ENCODE measurements at places on chromosomes 4 and X.

GRCh38 chrX:11437642-11438379 lies 144.6 kb downstream of the AMELX start:
- DNase-seq, result no peak

GRCh38 chrX:49244207-49244606 lies 8.9 kb downstream of the CCDC22 start:
- no peak for DNase-seq

- DNase-seq, result no peak
Observed at GRCh38 chr4:20639346-20639745, 60.9 kb upstream of the PACRGL start.

DNA sequence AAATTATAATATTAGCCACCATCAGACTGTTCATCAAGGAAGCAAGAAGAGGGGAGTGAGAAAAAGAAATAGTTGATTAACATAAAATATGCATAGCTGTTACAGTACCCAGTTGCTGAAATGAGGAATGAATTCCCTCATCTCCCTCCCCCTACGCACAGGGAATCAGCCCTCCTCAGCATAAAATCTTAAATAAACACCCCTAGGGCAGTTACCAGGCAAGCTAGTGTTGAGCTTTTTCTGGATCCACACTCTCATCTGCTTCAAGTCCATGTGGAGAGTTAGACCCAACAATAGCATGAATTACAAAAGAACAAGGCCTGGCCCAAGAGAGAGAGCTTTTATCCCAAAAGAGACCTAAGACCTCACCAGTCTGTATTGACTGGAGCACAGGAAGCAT lies 19.0 kb upstream of the SYTL4 start:
- DNase-seq, result no peak

DNA sequence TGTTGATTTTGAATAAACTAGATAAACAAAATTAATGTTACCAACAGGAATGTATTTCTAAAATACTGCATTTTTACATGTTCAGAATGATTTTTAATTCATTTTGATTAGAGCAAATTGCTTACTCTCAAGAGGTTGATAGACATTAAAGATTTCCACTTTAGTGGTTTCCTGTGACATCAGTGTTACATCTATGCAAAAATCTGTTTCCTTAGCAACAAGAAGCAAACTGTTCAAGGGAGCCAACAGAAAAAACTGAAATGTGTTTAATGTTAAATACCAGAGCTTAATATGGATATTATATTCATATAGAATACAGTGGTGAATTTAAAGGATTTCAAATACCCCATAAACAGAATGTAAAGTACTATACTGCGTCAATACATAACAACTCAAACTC lies 277.8 kb downstream of the GABRG1 start:
- DNase-seq, result no peak

Measured in stimulated activated effector memory CD8-positive, alpha-beta T cell treated with anti-CD3 and anti-CD28 coated beads, Interleukin-12 subunit alpha, Interleukin-12 subunit beta, amount 100 ng/mL, for 72 hours (primary cell).